ENCODE measurements at places on chromosomes 7 and 10. TPM values are rescaled to one million over a fixed set of nuclear protein-coding genes. Genes with fewer than 3 reads are reported as not detected.
A peak's percentile ranks its signal among the peaks of the same experiment; 100 is the strongest.

The PCLO gene
- 4.2 TPM for total RNA-seq

- no peaks in the 10 kb centered on the region for H3K27me3 ChIP-seq
- no peak overlapping the region for H3K4me3 ChIP-seq
- no peak overlapping the region for H3K27ac ChIP-seq
- H3K36me3 ChIP-seq, result peaks cover under 1% of the 10 kb centered on the region
- DNase-seq, result no peak
Observed at GRCh38 chr7:151744656-151745638, 132.0 kb downstream of the PRKAG2 start.

The MRPS16 gene
- 157 TPM for total RNA-seq

The ODAD2 gene
- total RNA-seq, result 4.1 TPM

DNA sequence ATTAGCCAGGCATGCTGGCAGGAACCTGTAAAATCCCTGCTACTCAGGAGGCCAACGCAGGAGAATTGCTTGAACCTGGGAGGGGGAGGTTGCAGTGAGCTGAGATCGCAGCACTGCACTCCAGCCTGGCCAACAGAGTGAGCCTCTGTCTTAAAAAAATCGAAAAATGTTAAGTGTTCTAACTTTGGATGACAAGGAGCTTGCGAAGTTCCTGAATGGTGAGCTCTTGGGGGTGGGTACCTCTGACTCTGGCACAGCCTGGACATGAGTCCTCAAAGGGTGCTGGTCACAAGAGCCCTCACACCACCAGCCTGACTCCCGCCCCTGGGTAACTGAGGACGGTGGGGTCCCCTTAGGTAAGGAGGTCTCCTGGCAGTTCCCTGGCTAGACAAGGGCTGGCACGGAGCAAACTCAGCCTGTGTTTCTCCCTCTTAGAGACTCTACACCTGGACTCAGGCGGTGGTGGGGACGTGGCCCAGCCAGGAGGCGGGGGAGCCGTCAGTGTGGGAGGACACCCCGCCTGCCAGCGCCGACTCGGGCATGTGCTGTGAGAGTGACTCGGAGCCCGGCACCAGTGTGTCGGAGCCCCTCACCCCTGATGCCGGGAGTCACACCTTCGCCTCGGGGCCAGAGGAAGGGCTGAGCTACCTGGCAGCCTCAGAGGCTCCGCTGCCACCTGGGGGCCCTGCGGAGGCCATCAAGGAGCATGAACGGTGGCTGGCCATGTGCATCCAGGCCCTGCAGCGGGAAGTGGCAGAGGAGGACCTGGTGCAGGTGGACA, 24.1 kb downstream of the AMZ1 start:
- no peak overlapping the region for H3K4me3 ChIP-seq
- no peak overlapping the region for H3K27ac ChIP-seq
- H3K27me3 ChIP-seq, result no peaks in the 10 kb centered on the region
- peaks cover 8% of the 10 kb centered on the region for H3K4me1 ChIP-seq
- no peak for DNase-seq

DNA sequence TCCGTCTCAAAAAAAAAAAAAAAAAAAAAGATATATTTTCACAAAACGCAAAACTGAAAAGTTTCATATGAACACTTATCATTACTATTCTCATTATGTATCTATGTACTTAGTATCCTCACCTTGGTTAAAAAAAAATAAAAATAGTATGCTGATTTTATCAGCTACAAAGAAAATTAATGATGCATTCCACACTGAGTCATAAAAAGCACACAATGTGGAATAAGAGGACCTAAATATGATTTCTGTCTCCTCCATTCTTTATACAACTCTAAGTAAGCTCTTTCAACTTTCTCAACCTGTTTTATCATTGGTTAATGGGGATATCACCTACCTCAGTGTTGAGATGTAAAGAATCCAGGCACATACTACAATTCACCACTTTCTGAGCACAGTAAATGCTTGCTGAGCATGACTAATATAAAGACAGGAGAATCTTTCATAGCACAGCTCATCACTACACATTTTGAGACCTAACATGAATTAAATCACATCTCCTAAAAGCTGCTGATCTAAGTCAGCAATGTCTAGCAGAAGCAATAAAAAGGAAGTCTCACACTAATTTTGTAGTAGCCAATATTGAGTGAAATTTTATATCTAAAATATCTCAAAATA, 2.7 kb downstream of the SNX13 start:
- H3K27ac ChIP-seq, result 0 out of 2 replicates have a peak overlapping the region, but pooled peaks have one; percentile 10
- H3K4me3 ChIP-seq, result no peak overlapping the region
- no peaks in the 10 kb centered on the region for H3K36me3 ChIP-seq
- H3K27me3 ChIP-seq, result no peaks in the 10 kb centered on the region
- no peak for DNase-seq

DNA sequence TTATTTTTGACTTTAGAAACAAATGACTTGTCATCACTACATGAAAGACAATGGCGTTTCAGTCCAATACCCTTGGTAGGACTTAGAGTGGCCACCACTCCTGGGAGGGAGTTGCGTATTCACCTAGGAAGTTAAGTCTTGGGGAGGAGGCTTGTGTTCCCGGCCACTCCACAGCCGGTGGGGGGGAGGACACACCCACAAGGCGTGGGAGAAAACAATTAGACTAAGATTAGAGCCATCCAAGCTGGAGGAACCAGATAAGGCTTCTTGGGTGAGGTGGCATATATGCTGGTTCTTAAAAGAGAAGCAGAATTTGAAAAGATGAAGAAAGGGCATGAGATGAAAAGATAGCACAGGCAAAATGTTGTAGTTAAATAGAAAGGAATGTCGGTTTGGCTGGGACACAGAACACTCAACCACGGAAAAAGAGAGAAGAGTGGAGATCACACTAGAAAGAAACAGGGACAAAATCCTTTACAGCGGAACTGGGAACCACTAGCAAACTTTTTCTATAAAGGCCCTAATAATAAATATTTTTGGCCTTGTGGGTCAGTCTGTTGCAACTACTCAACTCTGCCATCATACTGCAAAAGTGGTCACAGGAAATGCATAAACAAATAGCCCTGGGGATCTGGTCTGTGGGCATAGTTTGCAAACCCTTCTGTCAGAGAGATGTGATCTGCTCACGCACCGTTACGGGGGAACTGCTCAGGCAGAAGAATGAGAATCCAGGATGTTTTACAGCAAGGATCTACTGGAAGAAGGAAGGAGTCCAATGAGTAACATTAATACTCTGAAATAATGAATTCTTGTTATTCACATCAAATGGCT, 651.8 kb downstream of the PARD3 start:
- no peak for DNase-seq
- no peaks in the 10 kb centered on the region for H3K27me3 ChIP-seq
- H3K4me3 ChIP-seq, result no peak overlapping the region
- H3K27ac ChIP-seq, result no peak overlapping the region
- H3K4me1 ChIP-seq, result peaks cover 32% of the 10 kb centered on the region

GRCh38 chr10:499991-500390, 189.5 kb downstream of the DIP2C start:
- peaks cover 46% of the 10 kb centered on the region for H3K27me3 ChIP-seq
- H3K27ac ChIP-seq, result no peak overlapping the region
- no peak overlapping the region for H3K4me3 ChIP-seq
- H3K36me3 ChIP-seq, result no peaks in the 10 kb centered on the region
- H3K4me1 ChIP-seq, result peaks cover 11% of the 10 kb centered on the region

The CEP41 gene
- total RNA-seq, result 10.2 TPM

- no peak overlapping the region for H3K27ac ChIP-seq
- no peaks in the 10 kb centered on the region for H3K36me3 ChIP-seq
- H3K4me3 ChIP-seq, result no peak overlapping the region
- DNase-seq, result peak; percentile 71
- H3K27me3 ChIP-seq, result no peaks in the 10 kb centered on the region
Observed at GRCh38 chr10:29239569-29240472, 49.0 kb upstream of the LYZL1 start.

- H3K4me1 ChIP-seq, result peaks cover 27% of the 10 kb centered on the region
- no peaks in the 10 kb centered on the region for H3K27me3 ChIP-seq
- DNase-seq, result no peak
- no peak overlapping the region for H3K27ac ChIP-seq
- no peak overlapping the region for H3K4me3 ChIP-seq
Observed at GRCh38 chr7:36306722-36307121, 82.9 kb upstream of the ANLN start.

GRCh38 chr7:70778585-70778984, 353.4 kb upstream of the GALNT17 start:
- H3K4me1 ChIP-seq, result peaks cover 38% of the 10 kb centered on the region
- no peak overlapping the region for H3K27ac ChIP-seq
- no peak for DNase-seq
- H3K36me3 ChIP-seq, result peaks cover 55% of the 10 kb centered on the region
- no peaks in the 10 kb centered on the region for H3K27me3 ChIP-seq

DNA sequence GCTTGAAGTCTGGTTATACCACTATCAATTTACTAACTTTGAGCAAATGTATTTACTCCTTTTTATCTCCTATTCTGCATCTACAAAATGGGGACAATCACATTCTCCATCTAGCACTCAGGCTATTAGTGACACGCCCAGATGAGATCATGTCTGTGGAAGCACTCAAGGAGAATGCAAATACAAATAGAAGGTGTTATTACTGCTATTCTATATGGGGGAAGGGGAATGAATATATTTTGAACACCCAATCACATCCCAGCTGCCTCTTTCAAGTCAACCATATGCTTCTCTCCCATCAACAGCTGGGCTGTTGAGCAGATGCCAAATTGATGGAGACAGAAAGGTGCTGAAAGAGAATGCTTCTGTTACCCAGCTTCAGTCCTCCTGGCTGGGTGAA, 23.5 kb downstream of the SGMS1 start:
- H3K36me3 ChIP-seq, result no peaks in the 10 kb centered on the region
- no peak overlapping the region for H3K4me3 ChIP-seq
- H3K27me3 ChIP-seq, result no peaks in the 10 kb centered on the region
- peaks cover 55% of the 10 kb centered on the region for H3K4me1 ChIP-seq
- no peak overlapping the region for H3K27ac ChIP-seq

- no peak overlapping the region for H3K4me3 ChIP-seq
- H3K4me1 ChIP-seq, result no peaks in the 10 kb centered on the region
- H3K27ac ChIP-seq, result no peak overlapping the region
- H3K36me3 ChIP-seq, result no peaks in the 10 kb centered on the region
- DNase-seq, result no peak
Observed at GRCh38 chr7:79837915-79838314, 296.7 kb upstream of the GNAI1 start.

DNA sequence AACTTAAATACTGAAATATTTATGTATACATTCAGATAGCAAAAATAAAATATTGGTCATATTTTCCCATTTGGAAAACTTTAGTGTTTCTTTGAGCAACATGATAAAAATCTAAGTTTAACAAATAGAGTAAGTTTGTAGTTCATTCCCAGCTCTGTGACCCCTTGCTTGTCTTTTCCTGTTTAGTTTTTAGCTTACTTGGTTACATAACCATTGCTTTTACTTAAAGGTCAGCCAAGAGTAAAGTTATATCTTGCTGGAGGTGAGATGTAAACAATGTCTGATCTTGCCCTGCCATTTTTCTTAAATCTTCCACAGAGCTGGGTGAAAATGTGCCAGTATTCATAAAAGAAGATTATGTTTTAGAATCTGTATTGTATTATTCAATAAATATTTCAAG, 46.7 kb upstream of the MDFIC start:
- no peak for DNase-seq
- H3K36me3 ChIP-seq, result no peaks in the 10 kb centered on the region
- no peak overlapping the region for H3K27ac ChIP-seq
- H3K27me3 ChIP-seq, result no peaks in the 10 kb centered on the region
- H3K4me1 ChIP-seq, result no peaks in the 10 kb centered on the region

- no peak overlapping the region for H3K27ac ChIP-seq
- no peak for DNase-seq
- no peaks in the 10 kb centered on the region for H3K4me1 ChIP-seq
- no peak overlapping the region for H3K4me3 ChIP-seq
- H3K27me3 ChIP-seq, result no peaks in the 10 kb centered on the region
Observed at GRCh38 chr7:135186841-135187253, 16.3 kb upstream of the CYREN start.

GRCh38 chr10:1410469-1411395, 326.6 kb downstream of the ADARB2 start:
- H3K27ac ChIP-seq, result no peak overlapping the region
- no peaks in the 10 kb centered on the region for H3K36me3 ChIP-seq
- peaks cover 4% of the 10 kb centered on the region for H3K4me1 ChIP-seq
- H3K27me3 ChIP-seq, result peaks cover 2% of the 10 kb centered on the region
- DNase-seq, result no peak

The UFSP1 gene
- 4.8 TPM for total RNA-seq

GRCh38 chr7:75048435-75049379, 24.9 kb downstream of the RCC1L start:
- no peaks in the 10 kb centered on the region for H3K27me3 ChIP-seq
- peaks cover 25% of the 10 kb centered on the region for H3K36me3 ChIP-seq

DNA sequence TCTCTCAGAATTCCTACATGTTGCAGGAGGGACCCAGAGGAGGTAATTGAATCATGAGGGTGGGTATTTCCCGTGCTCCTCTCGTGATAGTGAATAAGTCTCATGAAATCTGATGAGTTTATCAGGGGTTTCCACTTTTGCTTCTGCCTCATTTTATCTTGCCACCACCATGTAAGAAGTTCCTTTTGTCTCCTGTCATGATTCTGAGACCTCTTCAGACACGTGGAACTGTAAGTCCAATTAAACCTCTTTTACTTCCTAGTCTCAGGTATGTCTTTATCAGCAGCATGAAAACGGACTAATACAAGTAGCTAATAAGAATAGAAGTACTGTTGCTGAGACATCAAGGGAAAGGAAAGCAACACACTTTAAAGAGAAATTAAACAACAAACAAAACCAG, 143.4 kb downstream of the CCDC71L start:
- H3K36me3 ChIP-seq, result no peaks in the 10 kb centered on the region
- H3K27ac ChIP-seq, result no peak overlapping the region
- no peak overlapping the region for H3K4me3 ChIP-seq
- no peaks in the 10 kb centered on the region for H3K4me1 ChIP-seq
- DNase-seq, result no peak
- peaks cover 4% of the 10 kb centered on the region for H3K27me3 ChIP-seq

DNA sequence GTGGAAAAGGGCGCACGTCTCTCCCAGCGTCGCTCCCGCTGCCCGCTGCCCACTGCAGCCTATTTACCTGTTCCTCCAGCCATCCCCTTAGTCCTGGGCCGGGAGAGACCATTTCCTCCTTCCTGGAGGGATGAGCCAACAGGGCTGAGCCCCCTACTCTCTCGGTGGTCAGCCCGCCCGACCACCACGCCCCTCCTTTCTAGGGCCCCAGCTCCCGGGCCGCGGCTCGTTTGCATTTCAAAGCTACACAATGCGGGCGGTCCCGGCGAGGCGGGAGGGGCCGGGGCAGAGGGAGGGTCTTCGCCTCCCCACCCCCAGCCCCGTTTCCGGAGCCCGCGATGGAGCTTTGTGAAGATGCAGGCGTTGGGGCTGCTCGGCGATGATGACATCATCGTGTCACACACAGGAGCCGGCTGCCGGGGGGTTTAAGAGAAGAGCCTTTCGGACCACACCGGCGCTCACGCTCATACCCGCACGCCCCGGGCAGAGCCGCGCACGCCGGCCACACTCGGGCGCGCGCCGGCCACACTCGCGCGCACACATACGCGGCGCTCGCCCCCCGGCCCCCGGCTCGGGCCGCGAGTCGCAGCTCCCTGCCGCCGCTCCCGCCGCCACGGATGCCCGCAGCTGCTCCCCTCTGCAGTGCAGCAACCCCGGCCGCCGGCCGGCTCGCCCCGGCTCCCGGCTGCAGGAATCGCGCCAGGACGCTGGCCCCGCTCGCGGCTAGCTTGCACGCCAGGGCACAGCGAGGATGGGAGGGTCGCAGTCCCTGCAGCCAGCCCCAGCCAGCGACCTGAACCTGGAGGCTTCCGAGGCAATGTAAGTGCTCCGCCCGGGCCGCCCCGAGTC, 107.7 kb upstream of the BTBD16 start:
- peak overlapping the region; percentile 92 for H3K27ac ChIP-seq
- H3K4me1 ChIP-seq, result peaks cover 73% of the 10 kb centered on the region
- peak; percentile 92 for DNase-seq
